Hematopoietic multipotent progenitor cell treated with erythropoietin and hydrocortisone succinate and interleukin-3 and kit ligand, for 6 days (in vitro differentiated cells): ENCODE measurements at places on chromosomes 5 and 9.

DNA sequence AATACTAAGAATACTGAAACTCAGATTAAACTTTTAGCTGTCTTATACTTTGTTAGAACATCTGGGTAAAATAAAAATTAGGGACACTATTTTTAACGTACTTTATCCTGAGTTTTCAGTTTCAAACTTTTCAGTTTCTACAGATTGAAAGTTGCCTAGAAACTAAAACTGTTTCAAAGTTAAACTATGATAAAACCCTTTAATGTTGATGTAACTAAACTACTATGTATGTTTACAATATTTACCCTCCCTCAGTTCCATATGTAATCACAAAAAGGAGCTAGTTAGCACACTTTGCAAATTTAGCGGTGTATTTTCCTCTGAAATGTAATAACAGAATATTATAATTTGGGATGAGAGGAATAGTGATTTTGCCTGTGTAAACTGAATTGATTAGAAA, 105.9 kb downstream of the MTREX start:
- DNase-seq = no peak

DNA sequence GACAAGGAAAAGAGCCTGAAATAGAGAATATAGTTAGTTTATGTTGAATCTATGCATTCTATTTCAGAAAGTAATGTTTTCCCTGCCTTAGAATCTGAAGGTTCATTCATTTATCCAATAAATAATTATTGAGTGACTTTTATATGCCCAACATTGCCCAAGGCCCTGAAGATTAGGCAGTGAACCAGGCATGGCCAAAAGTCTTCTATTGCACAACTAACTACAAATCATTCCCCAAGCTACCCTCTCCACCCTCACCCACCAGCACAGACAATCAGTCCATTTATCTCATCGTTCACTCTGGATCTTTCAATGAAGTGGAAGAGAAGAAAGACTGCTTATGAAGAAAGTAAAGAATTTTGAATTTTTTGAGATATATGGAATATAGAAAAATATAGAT, 268.4 kb downstream of the PLK2 start:
- no peak for DNase-seq

DNA sequence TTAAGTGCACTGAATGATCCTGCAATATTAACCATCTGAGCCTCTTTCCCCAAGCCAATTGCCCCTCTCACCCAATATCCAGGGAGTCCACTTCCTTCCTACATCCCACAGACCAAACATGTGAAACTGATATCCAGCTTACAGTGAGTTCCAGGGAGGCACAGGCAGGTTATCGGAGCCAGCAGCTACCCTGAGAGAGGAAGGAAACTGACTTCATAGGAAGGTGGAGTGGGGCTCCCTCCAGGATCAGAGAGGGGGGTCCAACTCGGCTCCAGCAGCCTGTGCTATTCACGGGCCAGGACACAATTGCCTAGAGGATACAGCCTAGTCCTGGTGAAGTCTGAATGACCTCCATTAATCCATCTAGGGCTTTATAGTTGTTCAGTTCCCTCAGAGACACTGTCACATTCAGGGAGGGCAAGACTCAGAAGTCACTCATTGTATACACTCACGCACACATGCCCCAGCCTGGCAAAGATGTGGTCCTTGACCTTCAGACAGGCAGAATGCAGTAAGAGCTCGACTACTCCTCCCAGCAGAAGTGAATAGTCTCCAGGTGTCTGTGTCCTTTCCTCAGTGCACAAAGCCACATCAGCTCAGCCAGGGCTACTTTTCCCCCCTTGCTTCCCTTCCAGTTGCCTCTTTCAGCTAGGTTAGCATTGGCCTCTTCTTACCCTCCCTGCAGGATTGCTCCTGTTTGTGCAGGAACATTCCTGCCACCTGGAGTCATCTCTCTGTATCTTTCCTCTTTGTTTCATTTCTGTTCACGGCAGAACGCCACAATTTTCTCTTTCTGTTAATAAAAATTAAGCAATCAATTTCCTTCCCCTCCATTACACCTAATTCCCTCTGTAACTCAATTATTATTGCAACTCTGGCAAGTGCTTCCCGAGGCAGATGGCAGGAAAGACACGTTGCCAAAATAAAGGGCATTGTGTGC, 501.7 kb downstream of the ARHGEF28 start:
- DNase-seq = no peak

- no peak for DNase-seq
These were observed 556.7 kb upstream of the TLE4 start for GRCh38 chr9:79014929-79015699.

DNA sequence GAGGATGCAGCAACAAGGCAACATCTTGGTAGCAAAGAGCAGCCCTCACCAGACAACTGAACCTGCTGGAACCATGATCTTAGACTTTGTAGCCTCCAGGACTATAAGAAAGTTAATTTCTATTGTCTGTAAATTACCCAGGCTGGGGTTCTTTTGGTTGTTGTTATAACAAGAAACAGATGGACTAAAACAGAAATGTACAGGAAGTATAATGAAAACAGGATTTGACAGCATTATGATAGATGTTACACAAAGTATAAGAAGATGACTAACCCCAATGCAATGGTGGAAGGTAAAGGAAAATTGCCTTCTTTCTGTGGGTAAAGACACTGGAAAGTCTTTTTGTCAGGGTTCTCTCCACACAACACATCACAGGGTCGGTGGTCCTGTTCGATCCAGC, 204.2 kb downstream of the SGCD start:
- no peak for DNase-seq

DNA sequence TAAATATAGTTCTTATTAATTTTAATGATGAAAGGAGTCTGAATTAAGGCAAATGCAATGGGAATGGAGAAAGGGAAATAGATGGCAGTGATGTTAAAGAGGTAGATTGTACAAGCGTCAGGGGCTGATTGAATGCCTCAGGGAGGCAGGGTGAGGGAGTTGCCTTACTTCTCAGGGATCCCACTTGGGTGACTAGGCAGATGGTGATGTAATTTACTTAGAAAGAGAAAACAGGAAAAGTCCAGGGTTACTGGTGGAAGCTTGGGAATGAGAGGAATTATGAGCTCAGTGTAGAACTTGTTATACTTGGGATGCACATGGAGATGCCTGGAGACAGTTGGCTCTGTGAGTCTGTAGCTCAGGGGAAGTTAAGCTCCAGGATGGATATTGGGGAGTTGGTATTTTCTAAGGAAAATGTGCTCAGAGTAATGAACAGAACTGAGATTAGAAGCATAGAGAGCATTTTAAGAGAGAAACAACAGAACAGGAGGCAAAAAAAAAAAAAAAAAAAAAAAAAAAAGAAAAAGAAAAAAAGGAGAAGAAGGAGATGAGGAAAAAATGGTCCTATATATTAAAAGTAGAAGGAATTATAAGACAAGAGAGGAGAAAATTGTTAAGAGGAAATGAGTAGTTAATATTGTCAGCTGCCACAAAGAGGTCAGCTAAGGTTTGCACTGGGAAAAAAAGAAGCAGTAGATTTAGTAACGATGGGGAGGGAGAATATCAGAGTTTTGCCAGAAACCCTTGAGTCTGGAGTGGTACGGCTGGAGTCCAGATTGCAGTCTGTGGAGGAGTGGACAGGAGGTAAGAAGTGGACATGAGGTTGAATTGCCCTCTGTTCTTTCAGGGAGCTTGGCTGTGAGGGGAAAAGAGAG, 88.0 kb upstream of the ELL2 start:
- no peak for DNase-seq

DNA sequence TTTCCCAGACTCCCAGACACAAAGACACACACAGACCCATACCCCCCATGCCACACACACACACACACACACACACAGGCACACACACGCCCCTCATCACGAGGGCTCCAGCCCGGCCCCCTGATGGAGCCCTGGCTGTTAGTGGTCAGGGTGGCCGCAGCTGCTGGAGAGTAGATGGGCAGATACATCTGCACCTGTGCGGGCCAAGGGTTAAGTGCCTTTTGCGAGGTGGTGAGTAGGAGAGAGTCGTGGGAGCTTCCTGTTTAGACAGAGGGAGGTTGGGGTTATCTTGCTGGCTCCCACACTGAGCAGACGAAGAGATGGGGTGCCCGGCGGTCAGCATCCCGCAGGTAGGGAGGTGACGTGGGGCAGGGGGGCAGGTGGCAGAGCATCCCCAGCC, 8.2 kb downstream of the PRRX2 start:
- DNase-seq = no peak

- no peak for DNase-seq
These were observed 60.9 kb upstream of the TLR4 start for GRCh38 chr9:117643288-117643654.

GRCh38 chr5:55497712-55498111, 37.1 kb downstream of the PLPP1 start:
- DNase-seq = no peak

DNA sequence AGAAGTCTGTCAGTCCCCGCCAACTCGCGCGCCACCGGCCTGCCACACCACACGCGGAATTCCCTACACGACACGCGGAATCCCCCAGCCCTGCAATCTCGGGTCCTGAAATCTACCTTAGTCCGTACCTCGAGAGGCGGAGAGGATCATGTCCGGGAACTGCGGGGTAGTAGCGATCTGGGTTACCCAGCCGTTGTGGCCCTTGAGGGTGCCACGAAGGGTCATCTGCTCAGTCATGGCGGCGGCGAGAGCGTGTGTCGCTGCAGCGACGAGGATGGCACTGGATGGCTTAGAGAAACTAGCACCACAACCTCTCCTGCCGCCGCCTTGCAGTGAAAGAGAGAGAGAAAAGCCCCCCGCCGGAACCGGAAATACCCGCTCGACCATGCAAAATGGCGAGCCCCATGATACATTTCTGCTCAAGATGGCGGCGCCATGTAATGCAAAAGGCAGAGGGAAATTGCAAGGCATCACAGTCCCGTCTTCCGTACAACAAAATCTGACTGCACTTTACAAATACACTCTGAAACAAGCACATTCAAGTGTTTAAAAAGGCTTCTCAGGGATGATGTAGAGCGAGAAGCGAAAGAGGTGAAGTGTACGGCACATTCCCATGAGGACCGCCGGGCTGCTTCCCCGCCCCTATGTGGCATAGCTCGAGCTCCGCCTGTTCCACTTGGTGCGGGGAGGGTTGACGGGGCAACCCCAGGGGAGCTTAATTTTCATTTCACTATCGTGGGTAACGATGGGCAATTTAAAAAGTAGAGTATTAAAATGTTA, at the start of gene RACK1:
Gene RACK1 (minus strand): TSS at position 343 of the 780 bp plus-strand sequence. CDS start 106 bp downstream, at position 237.
- DNase-seq = peak; percentile 96

DNA sequence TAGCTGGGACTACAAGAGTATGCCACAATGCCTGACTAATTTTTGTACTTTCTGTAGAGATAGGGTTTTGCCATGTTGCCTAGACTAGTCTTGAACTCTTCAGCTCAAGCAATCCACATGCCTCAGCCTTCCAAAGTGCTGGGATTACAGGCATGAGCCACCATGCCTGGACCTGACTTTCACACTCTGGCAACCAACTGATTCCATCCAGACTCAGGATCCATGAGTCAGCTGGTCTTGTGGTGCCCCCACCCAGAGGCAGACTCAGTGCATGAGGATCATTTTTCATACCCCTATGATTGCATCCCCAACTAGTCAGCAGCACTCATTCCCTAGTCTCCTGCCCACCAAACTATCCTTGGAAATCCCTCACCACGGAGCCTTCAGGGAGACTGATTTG, 375.9 kb downstream of the ANXA1 start:
- DNase-seq = no peak

- DNase-seq = no peak
These were observed 186.7 kb downstream of the MSX2 start for GRCh38 chr5:174911118-174911517.

DNA sequence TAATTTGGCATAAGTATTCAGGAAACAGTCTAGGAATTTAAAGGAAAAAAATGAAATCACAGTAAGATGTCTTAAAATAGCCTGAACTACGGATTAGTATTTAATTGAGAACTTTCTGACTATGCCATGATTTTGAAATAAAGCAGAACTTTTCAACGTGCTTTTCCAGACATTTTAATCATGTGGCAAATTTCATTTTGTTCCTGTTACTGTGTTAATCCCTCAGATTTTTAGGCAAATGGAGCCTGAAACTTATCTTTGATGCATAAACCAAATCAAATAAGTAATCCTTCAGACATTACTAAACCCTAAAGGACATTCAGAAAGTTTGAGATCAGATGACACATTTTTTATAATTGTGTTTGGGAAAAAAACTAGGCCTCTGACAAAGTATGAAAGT, 75.7 kb downstream of the FBN2 start:
- no peak for DNase-seq

DNA sequence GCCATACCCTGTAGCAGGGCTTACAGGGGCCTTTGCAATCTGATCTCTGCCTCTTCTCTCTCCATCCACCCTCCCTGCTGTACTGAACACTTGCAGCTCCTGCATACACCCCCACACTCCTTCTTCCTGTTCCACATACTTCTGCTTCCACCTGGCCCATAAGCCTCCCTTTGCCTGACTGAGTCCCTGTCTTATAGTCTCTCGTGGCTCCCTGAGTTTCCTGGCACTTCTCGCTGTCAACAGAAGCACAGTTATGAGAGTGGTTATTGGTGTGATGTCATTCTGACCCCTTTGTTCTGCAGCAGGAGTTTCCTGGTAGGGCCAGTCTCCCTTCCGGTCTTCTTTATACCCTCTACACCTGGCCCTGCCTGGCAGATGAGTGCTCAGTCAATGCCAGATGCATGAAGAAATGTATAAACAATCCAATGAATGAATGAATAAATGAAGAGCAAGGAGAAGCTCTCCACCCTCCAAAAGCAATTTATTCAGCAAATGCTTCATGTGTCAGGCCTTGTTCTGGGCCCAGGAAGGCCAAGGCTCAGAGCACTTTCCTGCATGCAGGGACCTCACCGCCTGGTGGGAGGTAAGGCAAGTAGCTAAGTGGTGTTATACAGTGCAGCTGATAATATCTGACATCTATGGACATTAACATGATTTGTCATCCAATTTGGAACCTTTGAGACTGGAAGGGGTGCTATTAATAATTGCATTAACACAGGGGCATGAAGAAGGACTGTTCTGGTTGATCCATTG, 20.5 kb upstream of the CSF1R start:
- no peak for DNase-seq

DNA sequence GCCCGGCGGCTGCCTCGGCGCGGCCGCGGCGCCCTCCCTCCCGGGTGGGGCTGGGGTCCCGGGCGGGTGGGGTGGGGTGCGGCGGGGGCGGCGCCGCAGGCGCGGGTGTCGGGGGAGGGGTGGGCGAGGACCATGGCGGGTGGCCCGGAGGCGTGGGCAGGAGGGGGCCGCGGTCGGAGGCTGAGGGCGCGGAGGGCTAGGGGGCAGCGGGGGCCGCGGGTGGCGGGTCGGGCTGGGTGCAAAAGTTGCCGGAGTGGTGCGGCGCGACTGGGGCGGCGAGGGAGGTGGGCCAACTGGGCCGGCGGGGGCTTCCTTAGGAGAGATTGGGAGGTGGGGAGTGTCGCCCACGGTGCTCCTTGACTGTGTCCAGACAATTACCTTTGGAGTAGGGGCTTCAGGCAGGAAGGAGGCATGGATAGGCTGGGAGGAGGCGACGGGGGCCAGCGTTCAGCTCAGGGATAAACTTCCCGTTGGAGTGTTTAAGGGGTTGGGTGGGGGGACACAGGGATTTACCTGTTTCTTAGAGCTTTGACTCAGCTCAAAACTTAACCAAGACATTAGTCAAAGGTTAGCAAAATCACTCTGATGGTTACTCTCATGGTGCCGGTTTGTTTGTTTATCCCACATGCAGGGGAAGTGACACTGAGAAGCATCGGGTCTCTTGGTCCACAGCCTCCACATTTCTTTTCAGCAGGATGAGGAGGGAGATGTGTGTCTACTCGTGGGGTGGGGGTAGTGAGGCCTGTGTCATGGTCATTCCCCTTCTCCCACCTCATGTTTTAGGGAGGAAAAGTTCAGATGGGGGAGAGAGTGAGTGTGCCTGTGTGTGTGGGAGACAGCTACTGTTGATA, 859 bp downstream of the CSNK1G3 start:
- peak; percentile 50 for DNase-seq

- no peak for DNase-seq
These were observed 159.4 kb downstream of the FBN2 start for GRCh38 chr5:128378632-128379031.

GRCh38 chr9:69023650-69024049, 9.7 kb upstream of the PRKACG start:
- no peak for DNase-seq
